Stimulated activated CD4-positive, alpha-beta T cell treated with anti-CD3 and anti-CD28 coated beads, Interleukin-4, amount 100 ng/mL, for 4 hours (primary cell): ENCODE measurements at places on chromosomes 4 and X.

DNA sequence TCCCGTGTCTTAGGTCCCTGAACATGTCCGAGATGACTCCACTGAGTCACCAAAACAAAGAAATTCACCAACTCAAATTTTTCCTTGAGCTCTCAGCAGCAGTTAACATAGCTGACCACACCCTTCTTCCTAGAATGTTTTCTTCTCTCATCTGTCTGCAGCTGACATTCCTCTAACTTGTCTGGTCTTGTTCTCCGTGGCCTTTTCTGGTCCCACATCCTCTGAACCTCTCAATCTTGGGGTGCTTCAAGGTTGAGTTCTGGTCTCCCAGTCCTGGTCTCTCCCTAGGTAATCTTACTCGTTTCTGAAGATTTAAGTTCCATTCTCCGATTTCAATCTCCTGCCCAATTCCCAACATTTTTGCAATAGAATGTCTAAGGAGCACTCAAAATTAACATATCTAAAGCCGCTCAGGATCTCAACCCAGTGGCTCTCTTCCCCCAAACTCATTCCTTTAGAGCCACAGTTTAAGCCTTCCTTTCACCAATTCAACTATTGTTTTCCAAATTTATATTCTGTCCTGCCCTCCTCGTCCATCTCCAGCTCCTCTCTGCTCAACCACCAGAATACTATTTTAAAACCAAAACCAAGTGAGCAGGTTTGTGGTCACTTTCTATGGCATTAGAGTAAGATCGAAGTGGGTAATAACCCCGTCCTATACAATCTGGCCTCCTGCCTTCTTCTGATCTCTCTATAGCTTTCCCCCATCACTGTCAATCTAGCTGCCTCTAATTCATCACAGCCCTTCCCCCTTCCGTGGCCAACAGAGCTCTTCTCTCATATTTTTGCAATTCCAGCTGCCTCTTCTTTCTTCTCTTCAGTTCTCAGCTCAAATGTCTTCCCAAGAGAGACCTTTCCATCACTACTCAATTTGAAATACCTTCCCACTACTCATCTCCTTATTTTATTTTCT lies 1.2 kb downstream of the TRIML2 start:
- DNase-seq = no peak

DNA sequence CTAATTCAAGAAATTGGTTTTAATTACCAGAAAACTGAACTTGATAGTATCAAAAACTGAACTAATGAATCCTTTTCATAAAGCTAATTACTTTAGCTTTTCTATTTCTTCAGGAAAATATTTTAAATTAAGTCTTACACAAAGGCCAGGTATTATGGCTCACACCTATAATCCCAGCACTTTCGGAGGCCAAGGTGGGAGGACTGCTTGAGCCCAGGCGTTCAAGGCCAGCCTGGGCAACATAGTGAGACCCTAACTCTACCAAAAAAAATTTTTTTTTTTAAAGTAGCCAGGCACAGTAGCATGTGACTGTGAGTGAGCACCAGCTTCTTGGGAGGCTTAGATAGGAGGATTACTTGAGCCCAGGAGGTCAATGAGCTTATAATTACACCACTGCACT lies 19.1 kb downstream of the CNOT6L start:
- DNase-seq = no peak

- no peak for DNase-seq
Measured at GRCh38 chrX:69256291-69256565, 91.0 kb upstream of the PJA1 start.

DNA sequence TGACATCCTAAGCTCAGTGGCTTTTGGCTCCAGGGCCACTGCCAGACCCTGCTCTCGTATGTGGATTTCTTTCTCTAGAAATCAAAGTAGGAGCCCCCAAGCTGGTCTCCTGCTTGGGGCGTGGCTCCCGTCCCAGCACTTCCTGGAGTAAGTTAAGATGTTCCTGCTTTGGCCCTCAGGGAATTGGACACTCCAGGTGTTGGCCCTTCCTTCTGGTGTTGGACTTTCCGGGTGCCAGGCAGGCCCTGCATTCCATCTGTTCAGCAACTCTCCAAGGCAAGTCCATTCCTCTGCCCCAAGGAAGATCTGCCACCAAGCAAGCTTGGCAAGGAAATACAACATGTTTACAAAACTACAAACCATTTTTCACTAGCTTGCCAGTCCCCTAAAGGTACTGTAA lies 22.1 kb upstream of the GPC4 start:
- no peak for DNase-seq

- no peak for DNase-seq
Measured at GRCh38 chrX:36867143-36867542, 141.0 kb upstream of the FAM47C start.

- DNase-seq = no peak
Measured at GRCh38 chr4:85610450-85610849, 135.5 kb downstream of the ARHGAP24 start.
